ENCODE measurements at places on chromosomes 1 and 21.
A peak's percentile ranks its signal among the peaks of the same experiment; 100 is the strongest.

GRCh38 chr21:15400905-15401304 lies 328.9 kb upstream of the USP25 start:
- no peak for DNase-seq

GRCh38 chr1:8371372-8371991 lies 53.6 kb downstream of the SLC45A1 start:
- no peak for DNase-seq

DNA sequence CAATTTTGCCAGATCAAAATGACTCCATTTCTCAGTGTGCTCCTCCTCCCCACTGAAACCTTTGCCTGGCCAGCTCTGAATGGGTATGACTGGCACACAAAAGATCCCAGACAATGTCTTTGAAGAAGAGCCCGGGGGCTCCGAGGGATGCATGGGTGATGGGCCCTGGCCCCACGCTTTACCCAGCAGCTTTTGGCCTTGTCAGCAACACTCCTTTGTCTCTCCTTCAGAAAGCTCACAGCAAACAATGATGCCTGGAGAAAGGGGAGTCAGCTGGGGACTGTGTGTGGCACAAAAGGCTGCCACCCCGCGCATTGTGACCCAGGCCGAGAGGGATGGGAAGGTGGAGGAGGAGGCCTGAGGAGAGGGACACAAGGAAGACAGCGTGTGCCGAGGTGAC lies 45.9 kb downstream of the PLXNA2 start:
- no peak for DNase-seq

DNA sequence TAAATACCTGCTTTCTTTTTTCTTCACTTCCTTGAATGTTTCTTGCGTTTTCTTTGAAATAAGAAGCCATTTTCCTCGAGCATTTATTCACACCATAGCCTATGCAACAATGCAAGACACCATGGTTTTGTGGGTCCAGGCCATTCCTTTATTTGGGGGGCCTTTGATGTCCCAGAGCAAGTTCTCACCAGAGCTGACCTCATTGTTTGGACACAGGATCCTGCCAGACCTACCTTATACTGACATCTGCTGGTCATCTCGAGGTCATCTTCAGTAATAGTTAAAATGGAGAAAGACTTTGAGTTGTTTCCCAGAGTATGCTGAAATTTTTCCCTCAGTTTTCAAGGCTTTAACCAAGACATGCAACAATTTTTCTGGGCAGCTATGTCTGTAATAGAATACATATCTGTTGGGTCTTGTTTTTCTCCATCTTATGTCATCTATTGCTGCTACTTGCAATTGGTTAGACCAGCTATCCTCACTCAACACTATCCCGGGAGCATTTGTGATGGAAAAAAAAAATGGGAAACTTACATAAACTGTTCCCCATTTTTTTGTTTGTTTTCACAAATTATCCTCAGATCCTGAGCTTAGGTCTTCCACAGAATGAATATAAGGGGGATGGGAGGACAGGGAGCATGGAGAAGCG lies 34.0 kb upstream of the BACE2 start:
- DNase-seq: peak; percentile 11

DNA sequence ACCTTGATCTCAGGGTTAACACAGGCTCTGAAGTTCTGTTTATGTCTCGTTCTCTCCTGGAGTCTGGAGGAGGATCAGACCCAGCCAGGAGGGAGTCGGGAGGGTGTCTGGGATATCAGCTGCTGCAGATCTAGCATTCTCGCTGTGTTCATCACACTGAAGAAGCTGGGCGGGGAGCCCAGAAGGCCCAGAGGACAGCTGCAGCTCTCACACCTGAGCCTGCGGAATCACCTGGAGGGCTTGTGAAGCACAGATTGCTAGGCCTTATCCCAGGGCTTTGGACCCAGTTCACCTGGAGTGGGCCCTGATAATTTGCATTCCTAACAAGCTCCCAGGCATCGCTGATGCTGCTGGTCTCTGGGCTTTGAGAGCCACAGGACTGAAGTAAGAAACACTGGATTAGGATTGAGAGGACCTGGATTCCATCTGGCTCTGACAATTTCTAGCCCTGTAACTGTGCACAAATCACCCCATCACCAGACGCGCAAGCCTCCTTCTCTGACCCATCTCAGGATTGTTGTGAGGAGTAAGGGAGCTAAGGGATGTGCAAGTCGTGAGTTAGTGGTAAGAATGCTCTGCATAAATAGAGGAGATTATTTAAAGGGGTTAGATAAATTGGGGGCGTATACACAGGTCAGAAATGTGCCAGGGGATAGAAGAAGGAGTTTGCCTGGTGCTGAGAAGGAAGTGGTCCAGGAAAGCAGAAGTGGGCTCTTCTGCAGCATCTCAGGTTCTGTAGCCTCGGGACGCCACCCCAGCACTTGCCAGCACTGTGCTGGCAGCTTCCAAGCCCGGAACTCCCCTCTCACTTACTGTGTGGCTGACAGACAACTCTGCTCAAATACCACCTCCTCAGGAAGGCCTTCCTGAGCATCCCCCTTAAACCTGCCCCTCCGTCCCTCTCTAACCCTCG lies 19.1 kb downstream of the ABCA4 start:
- no peak for DNase-seq

Measured in AG09309 (cell line).